ENCODE measurements at places on chromosomes 3 and 15.

- H3K27ac ChIP-seq: peak overlapping the region; percentile 7
- DNase-seq: no peak
- peaks cover 82% of the 10 kb centered on the region for H3K36me3 ChIP-seq
- H3K27me3 ChIP-seq: no peaks in the 10 kb centered on the region
- no peak overlapping the region for H3K4me3 ChIP-seq
Observed at GRCh38 chr15:68365140-68365745, 66.7 kb downstream of the ITGA11 start.

DNA sequence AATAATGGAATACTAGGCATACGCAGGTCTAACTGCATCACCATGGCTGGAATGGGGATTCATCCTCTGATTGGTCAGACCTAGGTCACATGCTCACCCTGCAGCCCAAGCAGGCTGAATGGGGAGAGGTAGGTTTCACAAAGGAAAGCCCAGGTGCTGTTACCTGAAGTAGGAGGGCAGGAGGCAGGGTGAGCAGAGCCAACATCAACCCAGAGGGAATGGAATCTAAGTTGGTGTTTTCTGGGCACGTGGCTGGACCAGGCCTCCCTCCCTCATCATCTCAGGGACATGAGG is 6.7 kb upstream of the H1-8 start:
- no peaks in the 10 kb centered on the region for H3K36me3 ChIP-seq
- DNase-seq: no peak
- no peak overlapping the region for H3K27ac ChIP-seq
- H3K27me3 ChIP-seq: no peaks in the 10 kb centered on the region
- peaks cover 16% of the 10 kb centered on the region for H3K4me1 ChIP-seq

- no peak overlapping the region for H3K27ac ChIP-seq
- DNase-seq: no peak
- H3K4me1 ChIP-seq: no peaks in the 10 kb centered on the region
Observed at GRCh38 chr3:188937389-188937788, 234.4 kb upstream of the TPRG1 start.

DNA sequence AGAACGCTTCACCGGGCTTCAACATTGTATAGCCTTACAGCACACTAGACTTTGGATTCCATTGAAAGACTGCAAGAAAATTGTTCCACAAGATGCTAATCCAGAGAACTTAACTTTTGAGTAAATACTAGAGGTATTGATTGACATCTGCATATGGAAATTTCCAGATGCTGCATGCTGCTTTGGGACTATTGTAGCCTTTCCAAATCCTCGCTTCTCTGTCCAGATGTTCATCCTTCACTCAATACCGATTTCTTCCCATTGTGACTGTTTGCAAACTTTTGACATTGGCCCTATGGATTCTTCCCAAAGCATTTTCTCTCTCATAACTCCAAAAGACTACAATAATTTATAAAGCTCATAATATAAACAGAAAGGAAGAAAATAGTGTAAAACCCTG is 41.4 kb downstream of the COL6A6 start:
- no peak overlapping the region for H3K4me3 ChIP-seq
- no peak for DNase-seq
- H3K36me3 ChIP-seq: no peaks in the 10 kb centered on the region
- H3K27ac ChIP-seq: no peak overlapping the region
- no peaks in the 10 kb centered on the region for H3K27me3 ChIP-seq
- H3K4me1 ChIP-seq: no peaks in the 10 kb centered on the region

DNA sequence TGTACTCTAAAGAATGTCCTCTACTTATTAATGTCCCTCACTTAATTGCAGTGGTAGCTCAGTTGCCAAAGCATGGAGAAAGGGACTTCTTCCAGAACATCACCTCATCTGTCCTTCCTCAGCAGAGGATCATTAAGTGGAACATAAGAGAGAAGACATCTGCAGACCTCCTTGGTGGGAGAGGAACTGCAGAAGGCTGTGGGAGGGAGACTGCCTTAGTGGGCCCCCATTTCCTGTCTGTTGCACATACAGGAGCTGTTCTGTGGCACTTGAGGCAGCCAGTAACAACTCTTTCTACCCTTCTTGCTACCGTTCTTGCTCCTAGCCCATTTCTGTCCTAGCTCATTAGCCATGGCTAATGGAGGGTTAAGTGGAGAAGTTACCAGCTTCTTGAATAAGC is 33.6 kb downstream of the HPS3 start:
- H3K36me3 ChIP-seq: peaks cover 96% of the 10 kb centered on the region
- no peaks in the 10 kb centered on the region for H3K4me1 ChIP-seq
- H3K27me3 ChIP-seq: no peaks in the 10 kb centered on the region
- H3K4me3 ChIP-seq: no peak overlapping the region
- H3K27ac ChIP-seq: no peak overlapping the region
- no peak for DNase-seq

DNA sequence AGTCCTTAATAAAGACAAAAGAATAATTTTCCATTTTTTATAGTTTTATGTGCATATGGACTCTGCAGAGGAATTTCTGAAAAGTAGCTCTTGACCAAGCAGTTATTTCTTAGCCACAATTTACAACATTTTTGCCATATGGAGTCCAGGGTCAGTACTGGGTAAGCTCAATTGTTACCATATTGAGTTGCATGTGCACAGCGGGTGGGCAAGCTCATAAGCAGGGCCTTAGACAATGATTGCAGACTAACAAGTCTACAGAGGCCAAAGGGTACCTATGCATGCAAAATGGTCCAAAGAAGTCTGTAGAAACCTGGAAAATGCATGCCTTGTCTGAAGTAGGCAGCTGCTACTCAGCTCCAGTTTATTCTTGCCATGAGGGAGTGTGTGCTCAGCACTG is 19.0 kb upstream of the ARHGEF26 start:
- H3K4me3 ChIP-seq: no peak overlapping the region
- peaks cover 1% of the 10 kb centered on the region for H3K4me1 ChIP-seq
- DNase-seq: no peak
- no peaks in the 10 kb centered on the region for H3K36me3 ChIP-seq
- H3K27me3 ChIP-seq: no peaks in the 10 kb centered on the region
- no peak overlapping the region for H3K27ac ChIP-seq

DNA sequence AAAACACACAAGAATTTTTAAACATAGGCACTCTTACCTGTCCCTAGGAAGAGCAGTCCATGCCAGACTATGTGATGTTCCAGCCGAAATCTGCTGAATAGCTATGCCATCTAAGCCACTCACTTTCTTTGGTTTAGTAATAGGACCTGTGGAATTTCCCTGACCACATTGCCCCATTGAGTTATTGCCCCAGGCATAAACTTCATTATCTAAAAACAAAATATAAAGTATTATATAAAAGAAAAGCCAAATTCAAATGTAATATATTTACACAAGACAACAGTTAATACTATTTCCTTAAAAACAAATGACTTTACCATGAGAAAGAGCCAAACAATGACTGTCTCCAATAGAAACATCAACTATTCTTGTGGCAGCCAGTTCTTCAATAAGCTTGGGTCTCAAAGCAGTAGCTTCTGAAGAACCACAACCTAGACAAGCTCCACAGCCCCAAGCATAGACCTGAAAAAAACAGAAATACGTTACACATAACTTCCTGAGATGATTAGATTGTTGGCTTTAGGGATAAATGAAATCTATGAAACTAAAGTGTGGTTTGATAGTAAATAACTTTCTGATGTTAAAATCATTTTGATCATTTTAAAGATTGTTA is 84.3 kb downstream of the HERC1 start:
- DNase-seq: no peak
- no peaks in the 10 kb centered on the region for H3K27me3 ChIP-seq
- peaks cover 81% of the 10 kb centered on the region for H3K36me3 ChIP-seq
- H3K4me3 ChIP-seq: no peak overlapping the region
- no peaks in the 10 kb centered on the region for H3K4me1 ChIP-seq

DNA sequence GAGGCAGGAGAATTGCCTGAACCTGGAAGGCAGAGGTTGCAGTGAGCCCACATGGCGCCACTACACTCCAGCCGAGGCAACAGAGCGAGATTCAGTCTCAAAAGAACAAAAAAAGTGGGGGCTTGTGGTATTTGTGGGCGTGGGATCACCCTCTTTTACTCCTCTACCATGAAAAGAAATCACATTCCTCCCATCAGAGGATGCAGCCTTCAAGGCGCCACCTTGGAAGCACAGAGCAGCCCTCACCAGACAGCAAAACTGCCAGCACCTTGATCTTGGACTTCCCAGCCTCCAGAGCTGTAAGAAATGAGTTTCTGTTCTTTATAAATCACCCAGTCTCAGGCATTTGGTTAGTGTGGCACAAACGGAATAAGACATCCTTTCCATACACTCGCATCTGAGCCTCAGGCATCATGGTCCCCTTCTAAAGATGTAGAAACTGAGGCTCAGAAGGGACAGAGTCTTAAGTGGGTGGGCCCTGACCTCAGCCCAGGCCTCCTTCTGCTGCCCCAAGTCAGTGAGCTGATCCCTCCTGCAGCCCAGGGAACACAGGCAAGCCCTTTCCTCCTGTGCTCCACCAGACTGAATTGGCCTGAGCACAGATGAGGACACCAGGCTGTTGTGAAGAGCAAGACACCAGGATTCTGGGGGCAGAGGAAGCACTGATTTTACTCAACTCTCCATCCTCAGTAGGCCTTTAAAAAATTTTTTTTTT is 201.7 kb upstream of the LINGO1 start:
- no peak overlapping the region for H3K27ac ChIP-seq
- peaks cover 85% of the 10 kb centered on the region for H3K27me3 ChIP-seq
- H3K4me1 ChIP-seq: peaks cover 7% of the 10 kb centered on the region
- no peak for DNase-seq
- no peak overlapping the region for H3K4me3 ChIP-seq

DNA sequence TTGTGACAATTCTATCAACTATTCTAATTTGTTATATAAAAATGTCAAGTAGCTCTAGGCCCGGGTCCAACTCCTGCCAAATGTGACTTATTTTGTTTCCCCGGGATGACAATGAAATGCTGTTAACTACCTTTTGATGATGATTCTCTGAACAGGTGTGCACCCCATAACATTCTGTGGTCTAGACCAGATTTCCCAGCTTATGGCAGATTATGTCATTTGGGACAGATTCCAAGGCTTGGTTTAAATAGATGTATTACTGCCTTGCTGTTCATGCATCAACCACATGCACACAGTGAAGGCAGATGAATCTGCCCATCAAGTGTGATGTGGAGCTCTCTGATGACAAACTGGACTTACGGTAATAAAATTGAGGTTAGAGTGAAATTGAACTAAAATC is 150.5 kb downstream of the MECOM start:
- H3K4me3 ChIP-seq: no peak overlapping the region
- no peak for DNase-seq
- H3K27ac ChIP-seq: no peak overlapping the region
- H3K36me3 ChIP-seq: no peaks in the 10 kb centered on the region

DNA sequence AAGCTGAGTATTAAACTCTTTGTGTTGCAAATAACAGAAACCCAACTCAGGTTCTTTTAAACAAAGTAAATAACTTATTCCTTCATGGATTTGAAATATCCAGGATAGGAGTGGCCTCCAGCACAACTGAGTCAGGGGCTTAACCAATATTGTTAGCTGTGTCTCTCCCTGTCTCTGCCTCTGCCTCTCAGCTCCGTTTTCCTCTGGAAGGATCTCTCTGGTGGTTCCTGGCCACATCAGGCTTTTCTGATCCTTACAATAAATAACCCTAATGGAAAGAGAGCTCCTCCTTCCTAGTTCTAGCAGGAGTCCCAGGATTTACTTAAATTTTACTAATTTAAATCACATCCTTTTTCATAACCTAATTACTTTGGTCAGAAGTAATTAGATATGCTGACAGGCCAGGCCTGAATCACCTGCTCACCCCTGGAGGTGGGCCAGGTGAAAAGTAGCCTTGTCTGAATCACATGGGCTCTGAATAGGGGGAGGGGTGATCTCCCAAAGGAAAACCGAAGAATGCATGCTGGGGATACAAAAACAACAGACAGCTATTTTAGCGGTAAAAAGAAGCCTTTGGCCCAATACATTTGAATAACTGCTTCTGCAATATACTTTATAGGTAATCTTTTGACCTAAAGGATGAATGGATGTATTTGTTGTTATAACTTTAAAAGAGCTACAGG is 75.4 kb downstream of the REC114 start:
- H3K36me3 ChIP-seq: no peaks in the 10 kb centered on the region
- no peak for DNase-seq
- H3K27me3 ChIP-seq: peaks cover 6% of the 10 kb centered on the region
- H3K4me3 ChIP-seq: no peak overlapping the region

DNA sequence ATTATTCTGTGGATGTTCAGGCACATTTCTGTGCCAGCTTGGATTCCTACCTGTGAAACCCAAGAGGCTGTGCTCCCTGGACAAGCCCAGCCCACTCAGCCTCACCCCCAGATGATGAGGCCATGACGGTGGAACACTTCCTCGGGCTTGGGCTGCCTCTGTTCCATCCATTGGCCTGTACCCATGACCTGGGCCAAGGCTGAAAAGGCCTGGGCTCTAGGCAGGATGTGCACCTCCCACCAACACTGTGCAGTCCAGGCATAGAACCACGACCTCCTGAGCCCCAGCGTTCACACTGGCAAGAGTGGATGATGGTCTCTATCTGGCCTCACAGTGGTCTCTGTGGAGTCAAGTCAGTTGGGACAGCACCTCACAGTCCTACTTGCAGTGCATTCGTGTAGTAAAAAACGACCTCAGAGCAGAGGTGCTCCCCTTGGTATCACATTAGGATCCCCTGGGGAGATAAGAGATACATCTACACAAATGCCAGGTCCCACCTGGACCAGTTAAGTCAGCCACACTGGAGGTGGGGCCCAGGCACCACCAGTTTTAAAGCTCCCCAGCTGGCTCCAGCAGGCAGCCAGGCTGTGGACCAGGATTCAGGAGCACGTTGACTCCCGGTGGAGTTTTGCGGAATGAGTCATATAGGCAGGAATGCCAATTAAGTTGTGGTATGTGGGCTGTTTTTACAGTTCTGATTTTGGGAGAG is 39.0 kb upstream of the IGF1R start:
- peak; percentile 40 for DNase-seq
- peaks cover 4% of the 10 kb centered on the region for H3K4me1 ChIP-seq
- peaks cover 22% of the 10 kb centered on the region for H3K27me3 ChIP-seq
- no peaks in the 10 kb centered on the region for H3K36me3 ChIP-seq

Measured in mesenchymal stem cell (in vitro differentiated cells and primary cell).